ENCODE measurements at places on chromosomes 2 and 18.

DNA sequence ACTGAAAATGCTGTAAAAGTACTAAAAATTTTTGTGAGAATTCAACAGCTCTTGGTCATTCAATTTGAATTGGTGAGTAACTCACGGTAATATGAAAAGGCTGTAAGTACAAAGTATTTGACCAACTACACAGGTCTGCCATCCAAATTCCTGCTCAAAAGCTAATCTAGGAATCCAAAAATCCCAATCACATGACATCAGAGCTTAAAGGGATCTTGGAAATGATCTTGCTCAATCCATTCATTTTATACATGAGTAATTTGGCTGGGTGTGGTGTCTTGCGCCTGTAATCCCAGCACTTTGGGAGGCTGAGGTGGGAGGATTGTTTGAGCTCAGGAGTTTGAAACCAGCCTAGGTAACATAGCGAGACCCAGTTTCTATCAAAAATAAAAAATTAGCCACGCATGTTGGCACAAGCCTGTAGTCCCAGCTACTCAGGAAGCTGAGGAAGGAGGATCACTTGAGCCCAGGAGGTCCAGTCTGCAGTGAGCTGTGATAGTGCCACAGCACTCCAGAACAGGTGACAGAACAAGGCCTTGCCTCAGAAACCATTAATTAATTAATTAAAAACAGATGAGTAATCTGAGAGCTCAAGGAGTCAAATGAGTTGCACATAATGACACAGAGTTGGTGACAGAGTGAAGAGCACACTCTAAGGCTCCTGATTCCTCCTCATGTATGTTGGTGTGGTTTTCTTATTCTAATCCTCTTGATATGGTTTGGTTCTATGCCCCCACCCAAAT lies 19.8 kb downstream of the SPIRE1 start:
- DNase-seq = no peak

- DNase-seq = no peak
Measured at GRCh38 chr2:166060191-166060590, 67.6 kb downstream of the SCN1A start.

- DNase-seq = no peak
Measured at GRCh38 chr18:72822202-72822601, 45.6 kb downstream of the NETO1 start.

DNA sequence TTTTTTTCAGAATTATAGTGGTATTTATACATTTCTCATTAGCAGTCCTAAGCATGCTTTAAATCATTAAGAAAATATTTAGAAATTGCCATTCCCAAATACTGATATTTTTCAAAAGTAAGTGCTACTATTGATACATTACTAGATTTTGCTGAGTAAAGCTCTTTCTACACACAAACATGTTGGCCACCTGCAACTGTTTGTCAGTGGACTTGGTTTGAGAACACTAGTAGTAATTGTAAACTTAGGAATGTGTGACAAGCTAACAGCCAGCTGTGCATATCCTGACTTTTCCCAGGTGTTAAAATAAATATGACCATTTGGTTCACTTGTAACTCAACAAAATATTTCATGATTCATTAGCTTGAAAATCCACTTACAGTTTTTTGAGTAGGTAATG lies 103.1 kb downstream of the MSTN start:
- no peak for DNase-seq

DNA sequence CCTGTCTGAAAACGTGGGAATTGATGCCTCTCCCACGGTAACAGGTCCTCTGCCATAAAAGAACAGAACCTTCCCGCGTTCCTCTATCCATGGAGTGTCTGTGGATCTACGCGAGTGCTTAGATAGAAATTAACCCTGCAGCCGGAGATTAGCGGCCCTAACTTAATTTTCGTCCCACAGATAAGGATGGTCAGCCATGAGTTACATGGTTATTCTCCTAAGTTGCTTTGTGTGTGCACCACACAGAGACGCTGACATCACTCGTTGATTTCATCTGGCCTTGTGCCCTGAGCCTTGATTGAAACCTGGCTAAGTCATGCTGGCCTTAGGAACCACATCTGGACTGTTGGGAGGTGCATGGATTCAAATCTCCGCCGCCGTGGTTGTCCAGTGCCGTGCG lies 132.1 kb downstream of the GBX2 start:
- DNase-seq = no peak

GRCh38 chr18:3015204-3015592 lies 2.3 kb upstream of the LPIN2 start:
- DNase-seq = no peak

DNA sequence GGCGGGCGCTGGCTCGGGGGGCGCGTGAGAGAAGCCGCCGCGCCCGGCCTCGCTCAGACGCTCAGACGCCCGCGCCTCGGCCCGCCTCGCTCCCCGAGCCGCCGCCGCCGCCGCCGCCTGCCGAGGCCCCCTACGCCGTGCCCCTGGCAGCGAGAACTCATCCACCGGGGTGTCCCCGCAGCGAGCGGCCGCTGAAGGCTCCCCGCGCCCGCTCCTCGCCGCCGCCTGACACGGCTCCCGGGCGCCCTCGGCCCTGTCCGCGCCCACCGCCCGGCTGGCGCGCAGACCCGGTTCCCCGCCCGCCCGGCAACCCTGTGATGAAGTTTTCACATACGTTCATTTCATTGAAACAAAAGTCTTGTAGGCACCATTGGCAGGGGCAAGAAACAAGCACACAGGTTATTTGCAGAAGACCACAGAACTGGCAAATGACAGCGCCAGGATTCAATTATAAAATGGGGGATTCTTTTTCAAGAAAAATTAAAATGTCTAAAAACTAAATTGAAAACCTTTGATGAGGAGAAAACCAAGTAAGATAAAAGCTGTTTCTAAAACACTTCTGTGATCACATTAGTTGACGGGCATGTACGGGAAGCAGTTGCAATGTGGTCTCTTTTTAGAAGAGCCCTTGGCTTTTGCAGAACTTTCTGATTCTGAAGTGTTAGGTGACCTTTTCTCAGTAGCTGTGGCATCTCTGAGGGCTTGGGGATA lies 50.5 kb upstream of the TUBA3D start:
- DNase-seq = no peak

- DNase-seq = no peak
Measured at GRCh38 chr2:162328424-162329157, 10.1 kb upstream of the IFIH1 start.

DNA sequence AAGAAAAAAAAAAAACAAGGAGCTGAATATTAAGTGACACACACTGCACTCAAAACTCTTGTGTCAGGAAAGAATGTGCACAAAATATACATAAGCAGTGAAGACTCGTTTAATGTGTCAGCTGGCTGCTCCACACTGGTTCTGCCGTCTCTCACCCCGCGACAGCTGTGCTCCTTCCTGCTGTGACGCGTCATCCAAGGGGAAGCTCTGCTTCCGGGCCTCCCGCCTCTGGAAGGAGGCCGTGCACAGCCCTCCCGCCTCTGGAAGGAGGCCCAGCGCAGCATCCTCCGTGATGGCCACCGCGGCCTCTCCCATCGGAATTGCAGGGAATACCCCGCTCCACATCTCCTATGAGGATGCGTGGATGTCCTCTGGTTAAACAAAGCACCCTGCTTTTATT lies 151.0 kb downstream of the HDAC4 start:
- no peak for DNase-seq

DNA sequence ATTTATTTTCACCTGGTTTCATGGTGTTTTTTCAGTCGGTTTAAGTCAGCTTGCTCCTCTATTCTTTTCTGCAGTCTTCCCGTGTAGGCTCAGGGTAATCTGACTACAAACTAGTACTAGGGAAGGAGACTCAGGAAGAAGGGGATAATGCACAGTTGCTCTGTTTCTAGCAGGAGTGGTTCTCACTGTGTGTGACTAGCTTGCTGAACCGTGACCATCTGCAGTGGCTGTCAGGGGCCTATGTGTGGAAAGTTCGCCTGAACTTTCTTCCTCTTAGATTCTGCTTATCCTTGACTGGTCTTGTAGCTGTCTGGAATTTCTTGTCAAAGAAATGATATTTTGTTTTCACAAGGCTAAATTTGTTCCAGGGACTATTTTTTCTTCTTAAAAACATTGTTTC lies 46.3 kb upstream of the AQP4 start:
- no peak for DNase-seq

GRCh38 chr2:46672752-46673151 lies 193.4 kb downstream of the TMEM247 start:
- no peak for DNase-seq

DNA sequence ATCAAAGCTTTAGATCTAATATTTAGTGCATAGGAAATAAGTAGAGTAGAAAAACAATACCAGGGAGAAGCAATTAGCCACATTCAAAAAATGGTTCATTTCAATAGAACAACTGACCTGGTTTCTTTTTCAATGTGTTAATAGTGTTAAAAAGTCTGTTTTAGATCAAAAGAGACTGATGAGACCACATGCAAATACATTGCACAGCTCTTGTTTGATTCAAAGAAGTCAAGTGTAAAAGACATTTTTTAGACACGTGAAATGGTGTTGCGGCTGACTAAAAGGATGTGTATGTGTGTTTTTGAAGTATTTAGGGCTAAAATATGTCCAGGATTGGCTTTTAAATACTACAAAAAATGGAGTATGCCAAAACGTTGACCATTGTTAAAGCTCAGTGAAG lies 1.2 kb upstream of the AOX1 start:
- no peak for DNase-seq

DNA sequence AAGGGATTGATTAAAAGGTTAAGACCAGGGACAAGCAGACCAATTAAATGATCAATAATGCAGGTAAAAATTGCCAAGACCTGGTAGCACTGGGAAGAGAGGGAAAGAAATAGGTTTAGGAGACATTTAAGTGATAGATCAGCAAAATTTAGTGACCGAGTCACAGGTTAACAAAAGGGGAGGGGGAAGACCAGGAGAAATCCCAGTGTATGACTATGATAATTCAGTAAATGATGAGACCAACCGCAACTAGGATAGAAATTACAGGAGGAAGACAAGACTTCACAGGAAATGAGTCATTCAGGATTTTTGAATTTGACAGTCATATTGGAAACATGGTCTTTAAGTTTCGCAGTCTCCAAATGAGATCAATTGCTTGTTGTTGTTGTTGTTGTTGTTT lies 62.9 kb downstream of the COBLL1 start:
- DNase-seq = no peak

DNA sequence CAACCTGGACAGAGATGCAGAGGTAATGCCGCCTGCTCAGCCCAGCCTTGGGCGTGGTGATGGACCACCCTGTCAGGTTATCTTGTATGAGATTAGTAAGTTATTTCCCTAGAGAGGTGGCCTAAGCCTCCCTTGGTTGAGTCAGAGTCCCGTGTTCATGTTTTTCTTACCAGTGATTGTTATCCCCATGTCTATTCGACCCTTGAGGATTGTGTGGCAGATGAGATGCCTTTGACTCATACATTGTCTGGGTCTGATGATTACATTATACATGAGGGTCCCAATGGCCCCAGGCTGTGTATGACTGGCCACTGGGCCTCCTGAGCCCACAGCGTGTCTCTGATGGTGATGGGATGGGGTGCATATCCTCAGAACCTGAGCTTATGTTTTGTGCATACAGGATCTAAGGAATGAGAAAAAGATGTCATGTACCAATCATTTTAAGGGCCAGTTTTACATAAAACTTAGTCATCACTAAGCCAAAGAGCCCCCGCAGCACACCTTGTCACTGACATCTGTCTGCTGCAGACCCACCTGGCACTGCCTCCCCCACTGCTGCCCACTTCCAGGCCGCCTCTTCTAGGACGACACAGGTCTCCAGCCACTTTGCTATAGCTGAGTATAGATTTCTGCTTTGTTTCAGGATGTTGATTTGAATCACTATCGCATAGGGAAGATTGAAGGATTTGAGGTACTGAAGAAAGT lies 7.7 kb downstream of the PPP1R7 start:
- DNase-seq = no peak

DNA sequence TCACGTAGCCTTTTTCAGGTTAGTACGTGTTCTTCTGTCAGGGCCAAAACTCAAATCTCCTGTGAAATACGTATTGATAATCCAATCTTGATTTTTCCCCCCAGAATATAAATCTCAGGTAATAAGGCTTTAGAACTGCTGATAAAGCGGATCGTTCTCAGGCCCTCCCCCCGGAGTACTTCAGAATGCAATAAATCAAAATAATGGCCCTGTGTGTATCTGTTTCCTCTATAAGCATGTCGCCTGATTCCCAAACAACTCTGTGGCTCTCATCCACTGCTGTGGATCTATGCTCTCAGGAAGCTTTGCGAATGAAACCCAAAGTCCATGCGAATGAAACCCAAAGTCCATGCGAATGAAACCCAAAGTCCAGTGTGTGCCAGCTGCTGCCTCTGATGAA lies 49.4 kb downstream of the IMPA2 start:
- DNase-seq = no peak

GRCh38 chr2:228359473-228359872 lies 178.0 kb upstream of the SPHKAP start:
- DNase-seq = no peak

- no peak for DNase-seq
Measured at GRCh38 chr18:73315381-73315780, 447.6 kb upstream of the NETO1 start.

GRCh38 chr2:99492721-99493120 lies 2.9 kb upstream of the REV1 start:
- no peak for DNase-seq

DNA sequence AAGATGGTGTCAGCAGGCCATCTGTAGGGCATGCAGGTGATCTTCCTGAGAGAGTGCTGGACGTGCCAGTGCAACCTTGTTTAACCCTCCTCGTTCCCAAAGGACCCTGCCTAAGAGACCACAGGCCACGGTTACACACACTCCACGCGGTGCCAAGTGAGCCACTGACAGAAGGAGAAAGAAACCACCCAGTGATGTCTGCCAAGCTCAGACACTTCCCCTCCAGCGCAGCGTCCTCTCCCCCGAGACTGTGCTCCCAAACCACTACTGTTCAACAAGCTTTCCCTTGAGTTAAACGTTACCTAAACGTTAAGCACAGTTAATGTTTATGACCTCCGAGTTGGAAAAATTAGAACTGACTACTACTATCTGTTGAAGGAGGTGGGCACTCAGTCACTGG lies 119.1 kb upstream of the NCK2 start:
- DNase-seq = no peak

DNA sequence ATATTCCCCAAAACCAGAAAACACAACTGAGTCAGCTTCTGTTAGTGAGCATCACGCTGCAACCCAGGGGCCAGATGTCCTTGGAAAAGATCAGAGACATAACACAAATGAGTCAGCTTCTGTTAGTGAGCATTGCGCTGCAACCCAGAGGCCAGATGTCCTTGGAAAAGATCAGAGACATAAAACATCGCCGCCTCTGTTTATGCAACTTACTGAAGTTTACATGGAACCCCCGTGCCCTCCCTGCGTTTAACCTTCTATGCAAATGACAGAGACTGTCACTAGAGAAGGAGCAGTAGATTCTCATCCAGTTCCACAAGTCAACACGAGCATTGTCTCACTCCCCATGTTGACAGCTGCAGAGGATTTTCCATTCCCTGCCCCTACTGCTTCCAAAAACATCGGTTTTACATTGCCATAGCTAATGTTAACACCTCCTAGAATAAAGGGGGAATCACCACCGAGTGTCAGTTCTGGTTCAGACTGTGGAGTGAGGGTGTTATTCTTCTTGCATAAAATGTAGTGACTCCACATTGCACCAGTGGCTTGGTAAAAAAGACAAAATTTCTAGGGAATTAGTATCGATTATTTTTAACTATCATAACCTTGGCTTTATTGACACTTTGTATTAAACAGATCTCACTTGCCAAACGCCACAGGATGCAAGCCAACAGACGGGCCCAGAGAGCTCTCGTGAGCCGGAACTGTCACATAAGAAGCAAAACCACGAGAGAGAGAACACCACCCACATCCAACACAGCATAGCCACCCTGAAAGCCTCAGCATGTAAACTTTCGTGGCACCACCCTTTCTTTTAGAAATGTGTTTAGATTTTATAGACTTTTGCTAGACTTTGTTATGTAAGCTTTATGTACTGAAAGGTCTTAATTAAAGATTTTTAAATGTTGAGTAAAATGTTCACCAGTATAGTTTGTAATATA lies 87.7 kb downstream of the SH3YL1 start:
- DNase-seq = no peak

- DNase-seq = no peak
Measured at GRCh38 chr18:28831908-28832307, 655.0 kb upstream of the CDH2 start.
